Right cardiac atrium (tissue), 5 donors: ENCODE measurements at places on chromosomes 7 and 10.

DNA sequence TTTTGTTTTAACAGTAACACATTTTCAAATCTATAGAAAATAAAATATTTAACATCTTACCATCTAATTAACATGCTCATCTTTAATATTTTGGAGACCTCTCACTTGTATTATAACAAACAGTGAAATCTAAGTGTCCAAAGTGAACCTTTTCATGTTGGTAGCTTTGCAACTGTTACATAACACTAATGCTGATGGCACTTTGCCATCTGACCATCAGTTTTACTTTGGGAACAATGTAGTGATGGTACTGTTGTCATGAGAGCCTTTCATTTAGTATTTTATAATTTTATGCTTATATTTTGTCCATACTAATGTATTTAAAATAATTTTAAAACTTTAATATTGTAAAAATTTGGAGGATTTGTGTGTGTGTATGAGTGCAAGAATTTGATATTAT, 1017.0 kb upstream of the KCND2 start:
- no peak for DNase-seq

DNA sequence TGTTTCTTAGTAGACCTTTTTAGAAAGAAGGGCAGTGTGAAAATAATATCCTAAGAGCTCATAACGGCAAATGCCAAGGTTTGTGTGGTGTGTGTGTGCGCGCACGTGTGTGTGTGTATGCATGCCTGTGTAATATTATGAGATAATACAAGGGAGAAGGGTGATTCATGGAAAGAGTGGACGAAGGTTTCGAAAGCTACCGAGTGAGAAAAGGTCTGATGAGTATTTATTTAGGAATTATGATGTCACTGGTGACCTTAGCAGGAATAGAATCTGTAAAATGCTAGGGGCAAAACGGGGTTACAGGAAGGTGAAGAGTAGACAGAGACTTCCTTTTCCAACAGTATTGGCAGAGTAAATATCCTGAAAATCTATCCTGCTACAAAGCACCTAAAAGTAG, 107.3 kb downstream of the AHR start:
- no peak for DNase-seq

GRCh38 chr7:142714375-142714774, 34.9 kb upstream of the PRSS1 start:
- no peak for DNase-seq

GRCh38 chr10:21458126-21458871, 67.2 kb downstream of the SKIDA1 start:
- no peak for DNase-seq

- DNase-seq, result no peak
These were observed 42.6 kb upstream of the DLG5 start for GRCh38 chr10:77969114-77969513.

DNA sequence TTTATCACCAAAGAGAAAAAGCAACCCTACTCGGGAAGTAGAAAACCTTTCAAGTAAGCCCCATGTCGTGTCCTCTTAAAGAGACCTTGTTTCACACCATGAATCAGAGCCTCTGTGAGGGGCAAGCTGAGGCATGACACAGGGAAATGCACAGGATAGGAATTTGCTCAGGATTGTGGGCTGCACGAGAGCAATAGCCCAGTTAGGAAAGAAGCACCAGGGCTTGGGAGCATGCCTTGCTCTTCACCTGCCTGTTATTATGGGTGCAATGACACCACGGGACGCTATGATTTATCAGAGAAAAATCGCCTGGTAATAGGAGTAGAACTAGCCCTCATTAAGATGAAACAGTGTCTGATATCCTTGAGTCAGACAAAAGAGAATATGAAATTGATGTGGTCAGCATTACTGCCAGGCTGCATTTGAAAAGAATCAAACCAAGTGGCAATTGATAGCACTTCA, 562.9 kb upstream of the NRP1 start:
- DNase-seq, result no peak

- no peak for DNase-seq
These were observed 17.6 kb upstream of the CSTF2T start for GRCh38 chr10:51716981-51717380.

DNA sequence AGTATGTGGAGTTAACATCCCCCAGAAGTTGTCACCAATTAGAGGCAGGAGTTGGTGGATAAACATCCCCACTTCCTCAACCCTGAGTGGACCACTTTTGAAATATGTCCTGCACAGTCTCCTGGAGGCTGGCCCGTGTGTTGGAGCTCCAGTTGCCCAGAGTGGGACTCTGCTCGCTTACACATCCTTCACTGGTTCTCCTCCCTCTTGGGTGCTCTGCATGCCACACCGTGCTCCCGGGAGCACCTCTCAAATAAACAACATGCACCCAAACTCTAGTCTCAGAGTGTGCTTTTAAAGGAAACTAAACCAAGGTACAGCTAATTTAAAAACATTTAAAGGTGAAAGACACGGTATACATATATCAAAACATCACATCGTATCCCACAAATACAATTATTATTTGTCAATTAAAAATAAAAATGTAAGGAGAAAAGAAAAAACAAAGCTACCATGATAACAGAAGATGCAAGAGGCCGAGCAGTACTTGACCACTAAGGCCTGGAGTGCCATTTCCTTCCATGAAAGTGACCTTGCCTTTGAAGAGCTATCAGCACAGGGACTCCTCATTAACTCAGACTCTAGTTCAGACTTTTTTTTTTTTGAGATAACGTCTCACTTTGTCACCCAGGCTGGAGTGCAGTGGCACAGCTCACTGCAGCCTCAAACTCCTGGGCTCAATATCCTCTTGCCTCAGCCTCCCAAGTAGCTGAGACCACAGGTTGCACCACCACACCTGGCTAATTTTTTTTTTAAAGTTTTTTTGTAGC, 47.8 kb upstream of the SAMD8 start:
- DNase-seq, result no peak

- no peak for DNase-seq
These were observed 120.6 kb upstream of the AGK start for GRCh38 chr7:141430455-141431139.
